ENCODE measurements at places on chromosomes 11 and 22.

- no peak for DNase-seq
Measured at GRCh38 chr11:57095417-57095816, 86.3 kb upstream of the LRRC55 start.

DNA sequence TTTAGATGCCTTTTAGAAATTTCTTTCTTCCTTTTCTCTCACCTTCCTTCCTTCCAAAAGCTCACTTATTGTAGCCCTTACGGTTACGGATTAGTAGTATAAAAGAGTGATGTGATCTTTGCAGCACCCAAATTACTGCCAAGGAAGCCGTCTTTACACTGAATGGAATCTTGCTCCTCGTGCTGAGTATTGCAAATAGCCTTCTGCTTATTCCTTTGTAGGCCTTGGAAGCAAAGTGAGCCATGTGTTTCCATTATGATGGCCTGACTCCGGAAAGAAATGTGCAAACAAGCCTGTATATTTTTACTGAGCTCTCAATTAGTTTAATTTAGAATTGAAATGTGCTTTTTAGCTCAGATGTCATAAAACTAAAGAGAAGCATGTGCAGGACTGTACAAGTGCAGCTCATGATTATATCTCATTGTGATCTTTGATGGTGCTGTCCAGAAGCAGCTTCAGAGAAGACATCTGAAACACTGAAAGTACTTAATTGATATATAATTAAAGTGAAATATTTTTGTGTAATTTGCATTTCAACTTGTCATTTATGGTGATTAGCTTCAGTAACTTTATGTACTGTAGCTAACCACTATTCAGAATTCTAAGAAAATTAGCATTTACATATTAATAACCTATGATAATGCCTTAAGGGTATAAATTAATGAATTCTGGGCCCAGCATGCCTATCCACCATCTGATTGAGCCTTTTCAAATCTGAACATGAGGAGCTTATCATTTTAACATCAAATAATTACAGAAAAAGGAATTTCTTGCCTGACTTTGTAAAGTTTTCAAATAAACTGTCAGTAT is 129.3 kb downstream of the GRIA4 start:
- no peak for DNase-seq

DNA sequence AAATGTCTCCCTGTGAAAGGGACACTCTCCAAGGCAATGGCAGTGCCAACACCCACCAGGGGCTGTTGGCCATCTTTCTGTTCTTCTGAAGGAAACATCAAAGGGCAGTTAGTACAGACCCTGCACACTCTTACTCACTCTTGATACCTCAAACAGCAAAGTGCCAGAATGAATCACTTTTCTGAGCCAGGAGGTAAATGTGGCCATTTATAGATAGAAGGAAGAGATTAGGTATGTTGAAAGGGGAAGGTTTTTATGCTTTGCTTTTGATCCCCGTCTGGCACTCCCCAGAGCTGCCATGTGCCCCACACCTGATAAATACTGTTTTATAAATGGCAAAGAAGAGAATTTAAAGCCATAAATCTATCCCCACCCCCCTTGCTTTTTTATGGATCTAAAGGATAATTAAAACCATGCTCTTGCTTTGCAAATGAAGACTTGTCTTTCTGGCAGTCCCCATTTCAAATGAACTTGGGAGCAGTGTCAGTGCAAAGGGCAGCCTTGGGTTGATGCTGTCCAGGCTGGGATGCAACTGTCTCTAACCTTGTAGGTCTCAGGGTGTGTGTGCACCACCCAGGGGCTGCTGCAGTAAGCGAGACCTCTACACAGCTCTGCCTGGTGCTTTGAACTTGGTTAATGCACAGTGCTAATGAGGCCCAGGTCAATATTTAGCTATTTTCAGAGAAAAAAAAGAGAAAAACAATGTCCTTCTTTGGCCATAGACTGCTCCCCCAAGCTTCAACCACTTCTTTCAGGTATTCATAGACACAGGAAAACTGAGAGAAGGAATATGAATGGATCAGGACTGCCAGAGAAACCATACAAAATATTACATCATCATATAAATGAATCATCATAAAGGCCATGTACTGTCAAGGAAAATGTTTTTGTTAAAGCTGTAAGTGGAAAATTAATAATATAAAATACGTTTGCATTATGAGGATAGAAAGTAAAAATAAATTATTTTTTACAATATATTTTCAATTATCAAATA is 207.5 kb downstream of the ETS1 start:
- DNase-seq, result peak; percentile 27

DNA sequence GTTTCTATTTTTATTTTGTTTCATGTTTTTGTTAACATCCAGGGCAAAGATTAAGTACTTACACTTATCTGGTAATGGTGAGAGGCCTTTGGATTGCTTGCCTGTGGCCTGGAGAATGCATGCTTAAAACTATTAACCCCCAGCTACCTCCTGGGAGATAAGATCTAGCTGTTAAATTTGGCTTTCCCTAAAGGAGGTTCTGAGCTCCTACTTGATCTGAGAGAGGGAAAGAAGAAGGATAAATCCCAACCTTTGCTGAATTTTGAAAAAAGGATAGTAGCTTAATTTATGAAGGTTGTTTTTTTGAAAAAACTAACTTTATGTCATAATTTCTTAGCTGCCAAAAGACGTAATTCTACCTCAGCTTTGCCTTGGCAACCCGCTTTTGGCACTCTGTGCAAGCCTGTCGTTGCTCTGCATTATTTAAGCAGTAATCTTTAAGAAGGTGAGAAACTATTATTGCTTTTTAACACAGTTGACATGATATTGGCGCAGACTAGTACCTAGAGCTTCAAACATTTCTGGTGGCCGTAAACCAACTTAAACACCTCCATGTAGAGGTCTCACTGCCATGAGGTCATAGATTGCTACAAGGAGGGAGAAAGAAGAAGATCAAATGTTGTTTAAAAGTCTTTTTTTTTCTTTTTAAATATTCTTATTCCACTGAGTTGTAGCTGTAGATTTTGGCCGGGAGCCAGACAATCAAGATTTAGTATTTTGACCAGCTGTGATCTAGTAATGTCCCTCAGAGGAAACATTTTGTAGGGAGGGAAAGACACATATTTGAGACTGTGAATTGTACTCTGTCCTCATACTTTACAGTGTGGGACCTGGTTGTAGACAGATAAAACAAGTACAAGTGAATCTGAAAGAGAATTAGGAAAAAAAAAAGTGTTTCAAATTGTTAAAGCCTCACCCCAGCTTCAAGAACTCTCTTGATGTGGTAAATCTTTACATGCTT is 74.4 kb downstream of the WNT11 start:
- no peak for DNase-seq

DNA sequence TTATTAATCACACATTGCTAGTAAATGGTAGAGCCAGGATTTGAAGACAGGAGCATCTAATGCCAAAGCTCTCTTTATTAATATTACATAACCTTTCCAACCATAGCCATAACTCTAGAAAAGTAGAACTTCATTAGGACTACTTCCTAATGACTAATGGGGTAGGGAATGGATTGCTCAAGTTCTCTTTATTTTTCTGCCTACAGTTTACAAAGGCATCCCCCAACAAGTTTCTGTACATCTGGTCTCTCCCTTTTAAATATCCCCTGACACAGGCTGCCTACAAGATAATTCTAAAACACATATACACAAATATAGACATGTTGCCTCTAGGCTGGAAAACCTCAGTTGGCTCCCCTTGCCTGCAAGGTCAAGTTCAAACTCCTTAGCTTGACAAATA is 534.9 kb downstream of the SOX6 start:
- DNase-seq, result no peak

DNA sequence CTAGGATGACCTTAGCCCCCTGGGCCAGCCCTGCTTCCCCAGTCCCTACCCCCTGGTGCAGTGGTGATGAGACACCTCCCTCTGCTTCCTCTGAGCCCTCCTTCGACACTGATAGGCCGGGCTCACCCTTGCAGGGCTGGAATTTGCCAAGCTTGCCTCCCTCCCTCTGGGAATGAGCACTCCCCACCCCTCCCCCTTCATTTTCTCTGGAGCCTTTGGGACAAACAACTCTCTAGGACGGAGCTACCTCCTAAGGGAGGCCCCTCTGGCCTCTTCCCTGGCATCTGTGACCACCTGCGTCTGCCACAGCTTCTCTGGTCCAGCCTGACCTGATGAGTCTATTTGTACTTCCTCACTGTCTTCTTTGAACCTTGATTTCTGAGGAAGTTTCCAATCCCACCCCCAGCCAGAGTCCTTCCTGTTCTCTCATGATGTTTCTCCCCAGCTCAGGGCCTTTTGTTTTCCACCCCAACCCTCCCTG is 53.3 kb upstream of the ADA2 start:
- no peak for DNase-seq

DNA sequence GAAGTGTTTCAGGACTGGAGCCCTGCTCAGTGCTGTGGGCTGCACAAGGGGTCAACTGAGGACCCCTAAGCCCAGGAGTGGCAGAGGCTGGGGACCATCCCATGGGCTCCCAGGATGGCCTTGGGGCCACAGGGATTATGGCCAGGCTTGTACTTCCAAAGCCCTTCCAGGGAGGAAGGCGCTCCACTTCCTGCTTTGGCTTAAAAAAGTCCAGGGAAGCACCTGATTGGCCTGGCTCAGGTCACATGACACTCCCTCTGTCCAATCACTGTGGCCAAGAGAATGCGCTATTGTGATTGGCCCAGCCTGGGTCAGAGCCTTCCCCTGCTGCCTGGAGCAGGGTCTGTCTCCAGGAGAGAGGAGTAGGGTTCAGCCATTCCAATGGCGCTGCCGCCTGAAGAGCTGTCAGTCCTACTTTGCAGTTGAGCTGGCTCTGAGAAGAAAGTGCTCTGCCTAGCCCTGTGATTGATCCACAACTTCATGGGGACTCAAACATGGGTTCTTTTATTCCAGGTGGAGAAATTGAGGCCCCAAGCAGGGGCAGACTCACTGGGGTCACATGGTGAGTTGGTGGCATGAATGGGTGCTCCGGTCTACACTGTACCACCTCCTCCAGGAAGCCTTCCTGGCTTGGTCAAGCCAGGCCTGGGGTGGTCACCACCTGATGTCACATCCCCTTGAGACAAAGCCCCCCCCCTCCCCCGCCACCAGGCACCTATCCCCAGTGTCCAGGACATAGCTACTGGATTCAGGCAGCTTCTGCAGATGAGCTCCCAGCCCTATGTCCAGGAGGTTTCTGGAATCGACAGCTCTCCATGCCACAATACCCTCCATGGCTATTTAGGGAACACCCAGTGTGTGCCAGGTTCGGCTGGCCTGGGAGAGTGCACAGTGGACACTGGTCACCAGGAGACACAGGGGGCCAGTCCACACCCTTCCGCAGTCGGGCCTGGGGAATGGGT is 48.2 kb downstream of the RTN4R start:
- peak; percentile 24 for DNase-seq

- DNase-seq, result no peak
Measured at GRCh38 chr11:17811352-17811751, 76.8 kb downstream of the KCNC1 start.

DNA sequence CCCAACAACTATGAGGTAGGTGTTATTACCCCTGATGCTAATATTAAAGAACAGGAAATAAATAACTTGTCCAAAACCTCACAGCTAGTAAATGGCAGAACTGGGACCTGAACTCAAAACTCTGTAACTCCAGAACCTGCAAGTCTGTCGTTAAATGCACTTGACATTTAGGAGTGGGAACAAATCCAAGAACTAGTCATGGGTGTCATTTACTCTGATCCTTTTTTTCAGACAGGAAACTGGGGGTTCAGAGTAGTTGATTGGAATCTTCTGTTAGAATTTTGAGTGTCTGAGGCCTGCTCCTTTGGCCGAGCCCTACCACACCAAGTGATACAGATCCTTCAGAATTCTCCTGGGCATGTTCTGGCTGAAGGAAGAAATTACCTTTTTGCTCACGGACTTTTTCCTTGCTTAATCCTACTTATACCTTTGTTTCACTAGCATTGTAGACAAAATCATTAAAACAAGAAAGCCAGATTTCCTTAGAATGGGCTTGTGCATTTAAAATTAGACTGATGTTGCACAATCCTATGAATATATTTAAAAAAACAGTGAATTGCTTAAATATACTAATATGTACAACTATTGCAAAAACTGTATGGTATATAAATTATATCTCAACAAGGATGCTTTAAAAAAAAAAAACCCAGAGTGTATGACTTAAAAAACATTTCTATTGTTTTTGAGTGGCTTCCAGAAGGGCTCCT is 1.4 kb upstream of the YAP1 start:
- DNase-seq, result no peak

- DNase-seq, result no peak
Measured at GRCh38 chr22:46391486-46392136, 56.1 kb downstream of the TRMU start.

GRCh38 chr11:15641271-15642045 is 526.7 kb downstream of the INSC start:
- DNase-seq, result no peak

- DNase-seq, result no peak
Measured at GRCh38 chr11:29200791-29201562, 815.9 kb downstream of the KCNA4 start.

DNA sequence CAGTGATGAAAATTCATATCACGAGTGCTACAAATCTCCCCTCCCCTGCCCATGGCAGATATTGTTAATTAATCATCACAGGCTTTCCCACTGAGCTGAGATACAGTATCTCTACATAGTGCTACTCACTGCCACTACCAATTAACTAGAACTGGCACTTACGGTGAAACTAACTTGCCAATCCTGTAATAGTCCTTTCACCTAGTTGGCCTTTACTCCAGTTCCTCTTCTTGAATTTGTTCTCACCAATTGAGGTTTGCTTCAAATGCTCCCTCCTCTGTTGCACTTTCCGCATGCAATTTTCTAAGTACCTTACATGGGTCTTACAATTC is 11.9 kb upstream of the PRRG4 start:
- no peak for DNase-seq

DNA sequence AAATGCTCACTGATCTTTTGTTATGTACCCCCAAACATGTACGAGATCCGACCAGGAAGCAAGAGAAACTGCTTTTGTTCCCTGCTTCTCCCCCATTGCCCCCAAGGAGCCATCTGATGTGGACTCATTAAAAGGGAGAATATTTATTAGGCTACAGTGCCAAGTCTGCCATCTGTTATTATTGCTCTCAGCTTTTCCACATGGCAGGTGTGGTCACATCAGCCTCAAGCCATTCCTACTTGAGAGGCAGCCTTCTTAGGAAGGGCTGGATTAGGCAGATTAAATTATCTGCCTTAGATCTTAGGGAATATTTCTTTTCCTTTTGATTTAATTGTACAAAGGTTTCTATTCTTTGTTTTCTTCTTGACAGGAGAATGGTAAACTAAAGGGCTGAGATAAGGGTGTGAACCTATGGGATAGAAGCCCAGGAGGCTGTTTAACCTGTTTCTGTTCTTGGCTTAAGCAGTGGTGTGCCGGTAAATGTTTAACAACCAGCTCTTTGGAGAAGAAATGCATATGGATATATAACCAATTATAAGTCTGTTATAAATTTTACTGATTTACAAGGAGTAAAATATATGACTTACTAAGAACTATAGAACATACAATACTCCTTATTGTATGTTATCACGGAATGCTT is 88.8 kb downstream of the PDHX start:
- DNase-seq, result no peak

GRCh38 chr11:48025293-48025983 is 45.1 kb downstream of the PTPRJ start:
- no peak for DNase-seq

Measured in DND-41 (cell line).